ENCODE measurements at places on chromosomes 5 and 9.

GRCh38 chr9:96279932-96280331, 22.0 kb downstream of the HSD17B3 start:
- no peak for DNase-seq

DNA sequence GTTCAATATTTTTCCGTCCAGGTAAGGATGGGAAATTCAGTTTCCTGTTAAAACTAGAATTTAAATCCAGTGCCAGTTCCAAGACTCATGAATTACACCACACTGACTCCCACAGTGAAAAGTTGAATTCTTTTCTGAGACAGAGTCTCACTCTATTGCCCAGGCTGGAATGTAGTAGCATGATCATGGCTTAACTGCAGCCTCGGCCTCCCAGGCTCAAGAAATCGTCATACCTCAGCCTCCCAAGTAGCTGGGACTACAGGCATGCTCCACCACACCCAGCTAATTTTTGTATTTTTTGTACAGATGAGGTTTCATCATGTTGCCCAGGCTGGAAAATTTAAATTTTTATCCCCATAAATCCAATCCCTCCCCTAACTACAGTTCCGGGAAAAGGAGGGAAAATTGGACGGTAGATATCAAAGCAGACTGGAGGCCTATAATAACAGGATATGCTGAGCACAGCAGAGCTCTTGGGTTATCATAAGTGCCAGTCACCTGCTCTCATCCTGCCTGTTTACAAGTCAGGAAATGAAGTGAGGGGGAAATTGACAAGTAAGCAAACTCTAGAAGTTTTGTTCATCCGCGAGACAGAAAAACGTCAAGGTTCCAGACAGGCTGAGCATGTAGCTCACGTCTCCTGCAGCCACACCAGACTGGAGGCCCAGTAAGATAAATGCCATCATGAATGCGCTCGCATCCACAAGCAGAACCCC, 105.7 kb downstream of the UGCG start:
- DNase-seq = no peak

DNA sequence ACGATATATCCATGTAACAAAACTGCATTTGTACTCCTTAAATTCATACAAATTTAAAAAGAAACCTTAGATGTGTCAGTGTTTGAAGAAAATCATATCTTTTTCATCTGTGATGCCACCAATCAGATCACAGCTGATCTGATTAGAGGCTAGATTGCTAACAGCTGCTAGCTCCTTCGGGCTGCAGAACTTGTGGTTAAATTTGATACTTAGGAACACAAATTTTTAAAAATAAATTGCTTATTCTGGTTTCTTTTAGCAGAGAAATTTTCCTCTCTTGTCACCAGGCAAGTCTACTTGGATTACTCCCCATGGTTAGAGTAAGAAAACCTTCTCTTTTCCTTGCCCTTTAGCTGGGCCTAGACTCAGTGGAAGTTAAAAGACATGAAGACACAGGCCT, 94.6 kb upstream of the RANBP6 start:
- no peak for DNase-seq

DNA sequence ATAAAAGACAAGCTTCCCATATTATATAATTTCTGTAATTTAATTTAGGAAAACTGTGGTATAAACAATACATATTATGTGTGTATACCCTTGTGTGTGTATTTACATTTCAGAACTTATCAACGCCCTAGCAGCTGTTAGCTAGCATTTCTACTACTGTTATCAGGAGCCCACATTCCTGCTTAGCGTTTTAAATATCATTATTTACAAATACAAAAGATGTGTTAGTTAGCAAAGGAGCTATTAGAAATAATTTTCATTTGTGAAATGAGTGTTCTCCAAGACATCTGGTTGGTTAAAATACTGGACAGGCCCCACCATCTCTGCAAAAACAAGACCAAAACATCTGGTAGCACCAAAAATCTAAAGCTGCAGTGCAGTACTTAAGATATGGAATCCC, 48.0 kb downstream of the EPB41L4A start:
- no peak for DNase-seq

DNA sequence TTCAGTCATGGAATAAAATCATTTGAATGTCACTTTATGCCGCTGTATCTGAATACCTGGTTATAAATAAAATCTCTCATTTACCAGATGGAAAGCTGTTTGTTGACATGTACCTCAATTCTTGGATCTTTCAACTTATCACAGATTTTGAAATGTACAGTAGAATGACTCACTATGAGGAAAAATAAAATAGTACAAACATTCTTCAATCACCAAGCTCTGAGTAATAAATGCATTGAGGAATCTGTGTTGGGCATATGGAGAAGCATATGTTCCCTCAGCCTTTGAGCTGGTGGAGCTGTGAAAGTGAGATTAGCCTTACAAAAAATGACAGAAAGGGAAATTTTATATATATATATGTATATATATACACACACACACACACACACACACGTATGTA, 175.4 kb downstream of the KIAA0825 start:
- no peak for DNase-seq

DNA sequence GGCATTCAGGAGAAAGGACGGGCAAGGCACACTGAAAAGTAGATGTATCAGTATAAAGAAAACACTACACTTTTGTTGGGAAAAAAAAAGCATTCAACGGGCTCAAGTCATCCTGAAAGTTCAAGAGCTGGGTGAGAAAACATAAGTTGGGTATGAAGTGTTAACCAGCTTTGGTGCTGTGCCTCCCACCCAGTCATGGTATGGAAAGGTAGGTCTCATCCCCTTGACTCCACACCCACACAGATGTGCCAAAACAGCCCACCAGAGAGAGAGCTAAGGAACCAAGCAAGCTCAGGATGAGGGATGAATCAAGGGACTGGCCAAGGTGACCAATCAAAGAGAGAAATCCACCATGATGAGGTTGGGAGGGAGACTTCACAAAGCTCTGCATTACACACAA, 54.7 kb downstream of the ESM1 start:
- DNase-seq = no peak

DNA sequence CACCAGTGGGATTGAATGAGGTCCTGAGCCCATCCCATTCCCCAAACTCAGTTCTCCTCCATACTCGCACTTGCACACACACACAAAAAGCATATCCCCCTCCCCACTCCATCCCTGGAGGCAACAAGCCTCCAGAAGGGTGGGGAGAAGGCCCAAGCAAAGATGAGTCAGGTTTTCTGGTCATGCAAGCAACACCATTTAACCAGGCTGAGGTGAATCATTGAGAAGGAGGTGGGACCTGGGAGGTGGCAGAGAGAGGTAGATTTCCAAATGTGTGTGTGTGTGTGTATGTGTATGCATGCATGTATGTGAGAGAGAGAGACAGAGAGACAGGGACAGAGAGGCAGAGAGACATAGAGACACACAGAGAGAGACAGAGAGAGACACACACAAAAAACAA, 185.2 kb upstream of the TRIM32 start:
- DNase-seq = no peak
